ENCODE measurements at places on chromosomes 4 and X.
A peak's percentile ranks its signal among the peaks of the same experiment; 100 is the strongest.

DNA sequence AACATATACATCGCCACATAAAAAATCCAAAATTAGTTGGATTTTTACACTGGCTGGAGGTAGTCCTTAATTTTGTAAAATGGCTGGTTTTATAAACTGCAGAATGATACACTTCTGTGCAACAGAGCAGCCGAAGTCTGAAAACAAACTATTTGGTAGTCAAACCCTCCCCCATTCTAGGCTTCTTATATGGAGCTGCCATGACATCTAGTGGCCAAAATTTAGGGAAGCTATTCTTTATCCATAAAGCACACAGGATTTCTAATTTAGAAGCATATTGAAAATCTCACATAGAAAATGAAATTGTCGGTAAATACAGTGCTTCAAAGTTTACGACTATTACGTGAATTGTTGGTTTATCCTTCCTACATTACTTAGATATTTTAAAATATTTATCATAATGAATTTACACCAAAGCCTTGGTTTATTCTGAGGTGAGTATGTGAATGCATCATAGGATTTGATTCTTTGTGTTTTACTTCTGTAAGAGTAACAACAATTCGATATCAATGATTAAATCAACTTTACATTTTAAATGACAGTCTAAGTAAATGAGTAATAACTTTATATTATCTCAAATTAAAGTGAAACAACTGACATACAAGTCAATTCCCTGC is 113.4 kb upstream of the FAM241A start:
- DNase-seq, result peak; percentile 52

- DNase-seq, result no peak
These were observed 520.1 kb upstream of the GALNT7 start for GRCh38 chr4:172648471-172648870.

DNA sequence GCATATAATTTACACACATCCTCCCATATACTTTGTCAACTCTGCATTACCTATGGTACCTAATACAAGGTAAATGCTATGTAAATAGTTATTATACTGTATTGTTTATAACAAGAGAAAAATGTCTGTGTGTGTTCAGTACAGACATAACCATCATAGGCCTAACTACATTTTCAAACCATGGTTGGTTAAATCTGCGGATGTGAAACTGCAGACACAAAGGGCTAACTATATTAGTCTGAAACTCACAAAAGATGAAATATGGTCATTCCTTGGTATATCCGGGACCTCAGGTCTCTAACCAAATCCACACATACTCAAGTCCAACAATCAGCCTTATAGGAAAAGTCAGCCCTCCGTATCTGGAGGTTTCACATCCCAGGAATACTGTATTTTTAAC is 13.5 kb downstream of the MAPK10 start:
- no peak for DNase-seq

DNA sequence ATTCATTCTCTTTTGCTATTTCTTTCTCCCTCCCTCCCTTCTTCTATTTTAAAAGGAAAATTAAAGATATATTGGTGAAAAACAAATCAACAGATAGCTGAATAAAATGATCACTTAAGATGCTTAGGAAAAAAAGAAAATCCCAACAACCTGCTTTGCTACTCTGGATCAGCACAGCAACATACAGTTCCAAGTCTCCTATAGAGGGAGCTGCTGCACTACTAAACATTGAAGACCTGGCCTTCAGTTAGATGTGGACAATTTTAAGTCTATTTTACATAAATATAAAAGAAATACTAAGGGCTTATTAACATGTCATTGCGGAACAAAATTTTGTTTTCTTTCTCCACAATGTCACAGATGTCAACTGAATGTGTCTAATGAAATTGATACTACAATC is 226.4 kb downstream of the MAGEB5 start:
- DNase-seq, result no peak

GRCh38 chr4:183165376-183165775 is 66.3 kb downstream of the WWC2 start:
- no peak for DNase-seq

- peak; percentile 10 for DNase-seq
These were observed 29.7 kb upstream of the HPSE start for GRCh38 chr4:83364312-83364711.

- DNase-seq, result peak; percentile 83
These were observed 172.7 kb upstream of the MED14 start for GRCh38 chrX:40908026-40908425.

DNA sequence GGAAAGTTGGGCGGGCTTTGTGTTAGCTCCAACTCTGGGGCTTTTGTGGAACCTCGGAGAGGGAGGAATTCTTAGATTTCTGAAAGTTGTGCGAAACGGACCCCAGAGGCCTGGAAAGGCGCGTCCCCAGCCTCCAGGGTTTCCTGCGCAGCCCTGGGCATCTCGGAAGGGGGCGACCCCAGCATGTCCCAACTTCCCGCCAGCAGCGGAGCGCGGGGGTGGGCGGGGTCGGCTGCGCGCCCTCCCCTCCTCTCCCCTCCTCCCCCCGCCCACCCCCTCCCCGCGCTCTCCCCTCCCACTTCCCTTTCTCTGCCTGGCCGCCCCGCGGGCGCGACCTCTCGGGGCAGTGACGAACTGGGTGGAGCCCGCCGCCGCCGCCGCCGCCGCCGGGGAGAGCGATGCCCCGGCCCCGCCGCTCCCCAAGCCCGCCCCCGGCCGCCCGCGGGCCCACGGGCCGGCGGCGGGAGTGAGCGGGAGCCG is 16.8 kb downstream of the PTTG2 start:
- DNase-seq, result peak; percentile 74

DNA sequence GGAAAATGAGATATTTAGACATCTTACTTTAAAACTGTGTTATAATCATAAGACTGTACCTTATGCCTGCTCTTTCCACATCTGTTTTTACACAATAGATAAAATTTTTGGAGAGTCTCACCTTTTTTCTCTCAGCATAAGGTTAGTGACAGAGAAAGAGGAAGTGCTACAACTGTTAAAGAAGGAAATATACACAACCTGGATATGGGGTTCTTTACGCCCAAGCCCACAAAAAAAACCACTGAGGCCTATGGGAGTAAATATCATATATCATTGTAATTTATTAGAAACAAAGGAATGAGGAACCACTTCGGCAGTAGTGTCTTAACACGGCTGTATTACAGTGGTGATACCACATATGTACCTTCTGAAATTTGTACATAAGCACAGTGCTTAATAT is 265.9 kb upstream of the GK2 start:
- no peak for DNase-seq

DNA sequence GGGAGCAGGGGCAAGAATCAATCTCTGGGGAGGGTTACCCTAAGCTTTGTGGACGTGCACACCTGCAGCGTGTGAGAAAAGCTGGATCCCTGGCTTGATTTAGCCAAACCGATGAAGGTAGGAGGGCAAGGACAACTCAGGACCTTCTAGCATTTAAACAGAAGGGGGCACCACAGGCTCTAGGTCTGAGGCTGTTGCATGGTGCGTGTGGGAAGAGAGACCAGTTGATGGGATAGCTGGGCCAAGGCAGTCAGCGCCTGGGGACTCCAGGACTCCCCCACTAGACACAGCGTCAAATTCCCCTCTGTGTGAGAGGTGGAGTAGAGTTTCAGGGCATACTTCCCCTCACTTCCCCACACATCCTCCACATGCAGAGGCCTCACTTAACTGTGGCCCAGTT is 4.3 kb downstream of the GABRQ start:
- peak; percentile 33 for DNase-seq

DNA sequence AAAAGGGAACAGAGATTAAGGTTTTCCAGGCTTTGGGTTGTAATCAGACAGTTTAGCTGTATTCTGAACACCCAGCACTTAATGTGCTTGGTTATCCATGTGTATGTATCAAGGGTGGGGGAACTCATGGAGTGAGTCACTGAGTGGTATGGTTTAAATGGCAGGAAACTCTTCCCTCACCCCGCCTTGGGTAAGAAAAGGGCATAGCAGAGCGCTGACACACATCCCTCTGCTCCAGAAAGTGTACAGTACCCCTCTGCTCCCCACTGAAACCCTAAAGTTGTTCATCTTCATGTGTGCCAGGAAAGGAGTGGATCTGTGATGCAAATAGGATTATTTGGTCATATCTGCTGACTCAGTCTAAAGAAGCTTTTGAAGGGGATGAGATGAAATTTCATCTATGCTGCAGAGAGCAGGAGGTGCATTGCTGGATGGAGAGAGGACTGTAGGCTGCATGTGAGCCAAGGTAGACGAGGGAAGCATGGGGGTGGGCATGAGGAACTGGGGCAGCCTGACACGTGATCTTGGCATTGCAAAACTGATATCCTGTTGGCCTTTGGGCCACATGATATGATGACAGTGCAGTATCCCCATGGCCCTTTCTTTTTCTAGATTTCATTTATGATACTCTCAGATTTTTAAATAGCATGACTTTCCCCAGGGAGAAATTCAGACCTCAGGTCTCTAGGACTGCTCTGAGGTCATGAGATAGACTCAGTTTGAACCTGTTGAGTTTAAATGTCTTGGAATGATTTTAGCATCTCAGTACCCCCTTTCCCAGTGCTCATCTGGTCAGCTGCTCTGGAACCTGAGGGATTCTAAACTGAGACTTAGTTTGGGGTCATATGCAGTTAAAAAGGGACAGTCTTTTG is 84.8 kb downstream of the TMEM164 start:
- peak; percentile 97 for DNase-seq

DNA sequence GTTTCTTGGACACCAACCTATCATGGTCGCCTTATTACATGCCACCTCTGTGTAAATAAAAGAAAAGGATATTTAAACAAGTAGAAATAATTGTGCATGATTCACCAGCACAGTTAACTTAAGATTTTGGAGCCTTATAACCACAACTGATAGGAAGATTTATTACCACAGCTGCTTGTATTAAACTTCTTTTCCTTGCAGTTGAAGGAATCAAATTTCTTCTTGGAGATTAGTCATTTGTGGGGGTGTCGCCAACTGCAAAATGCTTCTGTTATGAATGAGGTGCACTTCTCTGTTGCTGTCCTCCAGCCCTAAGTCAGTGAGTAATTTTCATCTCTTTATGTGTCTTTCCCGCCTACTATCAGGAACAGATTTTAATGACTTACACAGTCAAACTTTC is 73.3 kb downstream of the OR13H1 start:
- peak; percentile 97 for DNase-seq

DNA sequence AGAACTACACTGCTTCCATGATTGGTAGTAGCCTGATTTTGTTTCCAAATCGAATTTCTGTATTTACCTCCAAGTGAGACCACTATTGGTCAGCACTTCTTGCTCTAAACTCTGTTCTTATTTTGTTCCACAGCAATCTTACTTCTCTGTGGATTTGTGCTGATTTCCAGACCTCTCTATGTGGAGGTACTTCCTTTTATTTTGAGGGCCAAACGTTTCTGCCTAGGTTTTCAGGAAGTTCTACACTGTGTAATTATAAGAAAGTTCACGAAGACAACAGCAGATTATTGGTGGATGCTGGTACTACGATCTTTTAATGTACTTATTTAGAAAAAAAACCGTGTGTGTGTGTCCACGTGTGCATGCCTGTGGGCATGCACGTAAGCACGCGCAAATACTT is 46.7 kb downstream of the DTHD1 start:
- DNase-seq, result no peak

GRCh38 chrX:119573222-119573621 is 1.1 kb upstream of the UBE2A start:
- DNase-seq, result no peak

- DNase-seq, result no peak
These were observed 296.8 kb upstream of the DIAPH2 start for GRCh38 chrX:96387801-96388200.

- peak; percentile 80 for DNase-seq
These were observed 29.2 kb downstream of the EFHC2 start for GRCh38 chrX:44314259-44314734.

- no peak for DNase-seq
These were observed 19.7 kb downstream of the GABRB1 start for GRCh38 chr4:47050761-47051725.

- DNase-seq, result no peak
These were observed 3.0 kb downstream of the NFKB1 start for GRCh38 chr4:102503831-102504786.

DNA sequence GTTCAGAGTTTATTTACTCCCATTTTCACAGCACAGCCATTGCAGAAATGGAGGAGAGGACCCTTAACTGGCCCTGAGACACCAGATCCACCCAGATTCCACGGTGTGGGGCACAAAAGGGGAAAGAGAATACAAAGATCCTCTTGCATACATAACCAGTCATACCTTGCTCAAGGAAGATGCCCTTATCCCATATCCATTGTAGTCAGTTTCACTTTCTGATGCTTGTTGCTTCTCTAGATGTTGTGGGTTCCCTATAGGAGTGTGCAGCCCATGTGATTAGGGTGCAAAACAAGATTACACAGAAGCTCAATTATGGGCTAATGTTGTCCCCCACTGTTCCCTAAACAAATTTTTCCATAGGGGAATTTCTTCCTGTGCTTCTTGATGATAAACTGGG is 1309.0 kb upstream of the PABPC4L start:
- peak; percentile 14 for DNase-seq

DNA sequence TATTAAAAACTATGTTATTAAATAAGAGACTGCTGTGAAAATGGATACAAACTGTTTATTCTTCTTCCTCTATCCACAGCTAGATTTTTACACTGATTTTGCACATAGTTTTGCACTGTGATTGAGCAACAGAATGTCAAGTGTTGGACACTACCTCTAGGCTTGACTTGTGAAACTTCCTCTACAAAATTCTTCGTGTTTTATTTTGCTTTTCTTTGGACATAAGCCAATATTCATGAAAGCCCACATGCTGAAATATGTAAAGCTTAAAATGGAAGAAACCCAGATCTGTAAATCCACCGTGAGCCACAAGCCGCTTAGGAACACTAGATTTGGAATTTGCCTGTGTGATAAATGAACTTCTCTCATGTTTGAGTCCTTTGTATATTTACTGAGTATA is 849.4 kb downstream of the FSTL5 start:
- DNase-seq, result no peak

GRCh38 chrX:85504381-85504780 is 124.9 kb upstream of the POF1B start:
- DNase-seq, result no peak

DNA sequence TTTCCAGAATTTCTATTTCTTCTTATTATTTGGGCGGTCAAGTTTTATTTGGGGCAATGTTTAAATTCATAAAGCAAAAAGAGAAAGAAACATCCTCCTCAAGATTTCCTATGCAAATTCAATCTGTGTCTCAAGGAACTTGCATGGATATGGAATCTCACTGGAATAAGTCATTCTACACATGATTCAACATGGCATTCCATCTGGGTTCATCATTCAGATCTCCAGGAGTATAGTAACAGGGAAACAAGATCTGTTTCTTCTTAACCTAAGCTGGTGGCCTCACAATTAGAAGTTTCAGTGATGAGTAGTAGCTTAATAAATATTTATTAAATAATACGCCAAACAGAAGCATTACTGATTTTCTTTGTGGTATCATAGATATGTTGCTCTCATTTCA is 19.8 kb downstream of the KLHL34 start:
- peak; percentile 1 for DNase-seq

GRCh38 chr4:158766434-158767044 is 2.3 kb upstream of the FNIP2 start:
- no peak for DNase-seq

GRCh38 chr4:55321707-55322264 is 24.3 kb upstream of the SRD5A3 start:
- peak; percentile 69 for DNase-seq

Data from M059J (cell line).